ENCODE measurements at places on chromosomes 1 and 21.

GRCh38 chr1:19647643-19648042, 3.5 kb downstream of the NBL1 start:
- no peak for DNase-seq

DNA sequence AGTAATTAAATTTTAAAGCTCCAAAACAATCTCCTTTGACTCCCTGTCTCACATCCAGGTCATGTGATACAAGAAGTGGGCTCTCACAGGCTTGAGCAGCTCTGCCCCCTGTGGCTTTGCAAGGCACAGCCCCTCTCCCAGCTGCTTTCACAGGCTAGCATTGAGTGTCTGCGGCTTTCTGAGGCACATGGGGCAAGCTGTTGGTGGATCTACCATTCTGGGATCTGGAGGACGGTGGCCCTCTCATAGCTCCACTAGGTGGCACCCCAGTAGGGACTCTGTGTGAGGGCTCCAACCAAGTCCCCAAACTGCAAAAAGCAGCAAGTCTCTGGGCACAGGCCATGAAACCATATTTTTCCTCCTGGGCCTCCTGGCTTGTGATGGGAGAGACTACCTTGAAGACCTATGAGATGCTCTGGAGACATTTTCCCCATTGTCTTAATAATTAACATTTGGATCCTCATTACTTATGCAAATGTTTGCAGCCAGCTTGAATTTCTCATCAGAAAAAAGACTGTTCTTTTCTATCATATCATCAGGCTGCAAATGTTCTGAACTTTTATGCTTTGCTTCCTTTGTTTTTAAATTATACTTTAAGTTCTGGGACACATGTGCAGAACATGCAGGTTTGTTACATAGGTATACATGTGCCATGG, 554.1 kb upstream of the OLFM3 start:
- DNase-seq: no peak

DNA sequence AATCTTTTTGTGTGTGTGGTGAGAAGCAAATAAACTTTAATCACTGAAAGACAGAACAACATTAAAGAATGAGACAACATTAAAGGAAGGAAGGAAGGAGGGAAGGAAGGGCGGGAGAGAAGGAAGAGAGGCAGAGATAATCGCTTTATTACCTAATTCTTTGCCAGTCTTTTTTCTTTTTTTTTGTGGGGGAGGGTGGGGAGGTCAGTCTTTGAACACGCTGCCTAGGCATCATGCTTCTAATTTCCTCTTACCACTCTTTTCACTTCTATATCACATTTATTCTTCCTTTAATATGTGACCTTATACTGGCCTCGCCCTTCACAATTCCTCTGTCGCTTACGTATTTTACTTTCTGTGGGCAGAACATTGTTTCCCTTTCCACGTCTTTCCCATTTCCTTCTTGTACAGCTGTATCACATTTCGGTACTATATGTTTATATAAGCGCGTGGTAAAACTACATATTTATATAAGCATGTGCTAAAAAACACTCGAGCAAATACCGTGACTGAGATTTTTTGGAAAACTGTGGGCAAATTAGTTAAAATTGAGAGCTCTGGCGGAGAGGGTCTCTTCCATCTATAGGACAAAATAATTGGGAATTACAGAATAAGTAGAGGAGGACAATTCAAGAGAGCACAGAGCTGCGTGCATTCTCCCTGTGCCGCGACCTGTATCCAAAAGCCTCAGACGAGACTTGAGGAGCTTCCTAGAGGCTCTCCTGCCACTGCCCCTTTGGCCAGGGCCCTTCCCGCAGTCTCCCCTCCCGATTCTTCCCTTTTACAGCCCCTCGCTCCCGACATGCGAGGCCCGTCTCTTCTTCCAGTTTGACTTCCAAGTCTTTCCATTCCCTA, 823 bp upstream of the PRKAA2 start:
- no peak for DNase-seq

DNA sequence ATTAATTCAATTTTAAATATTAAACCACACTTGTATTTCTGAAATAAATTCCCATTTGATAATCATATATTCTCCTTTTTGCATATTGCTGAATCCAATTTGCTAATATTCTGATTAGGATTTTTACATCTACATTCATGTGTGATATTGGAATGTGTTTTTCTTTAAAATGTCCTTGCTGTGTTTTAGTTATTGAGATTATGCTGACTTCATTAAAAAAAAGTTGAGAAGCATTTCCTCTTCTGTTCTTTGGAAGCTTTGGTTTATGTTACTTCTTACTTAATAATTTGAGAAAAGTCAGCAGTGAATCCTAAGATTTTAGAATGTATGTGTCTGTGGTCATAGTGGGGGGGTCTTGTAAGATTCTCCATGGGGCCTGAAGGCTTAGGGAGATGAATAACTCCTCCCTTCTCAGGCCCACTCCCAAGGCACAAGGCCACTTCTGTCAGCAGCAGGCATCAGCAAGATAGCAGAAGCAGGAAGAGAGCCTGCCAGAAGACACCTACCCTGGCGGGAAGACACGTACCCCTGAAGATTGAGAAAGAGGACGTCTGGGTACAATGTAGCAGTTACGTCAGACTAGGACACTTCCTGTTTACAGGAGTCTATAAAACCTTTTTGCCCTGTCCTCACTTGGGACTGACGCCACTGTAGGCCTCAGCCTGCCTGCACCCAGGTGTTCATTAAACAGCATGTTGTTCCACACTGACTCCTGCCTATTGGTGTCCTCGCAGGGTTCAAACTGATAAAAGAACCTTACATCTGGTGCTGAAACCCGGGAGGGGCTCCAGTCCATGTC, 56.9 kb downstream of the ODF2L start:
- no peak for DNase-seq

DNA sequence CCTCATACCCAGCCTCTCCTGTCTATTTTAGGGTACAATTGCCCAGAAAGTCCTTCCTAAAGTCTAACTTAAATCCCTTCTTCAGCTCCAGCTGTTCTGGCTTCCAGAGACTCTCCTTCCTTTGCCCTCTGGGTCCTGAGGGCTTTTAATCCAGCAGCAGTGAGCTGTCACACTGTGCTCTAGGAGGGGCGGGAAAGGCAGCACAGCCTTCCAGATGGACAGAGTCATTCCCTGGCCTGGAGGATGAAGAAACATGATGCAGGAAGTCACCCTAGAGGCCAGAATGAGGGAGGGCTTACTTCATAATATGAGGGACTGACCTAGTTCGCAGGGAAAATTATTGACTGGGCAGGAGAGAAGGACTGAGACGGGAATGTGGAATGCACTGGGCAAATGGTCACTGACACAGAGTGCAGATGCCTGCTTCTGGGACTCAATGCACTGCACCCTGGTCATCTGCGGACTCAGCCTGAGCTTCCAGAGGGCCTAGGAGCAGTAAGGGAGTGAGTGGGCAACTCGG, 1.3 kb downstream of the SH2D2A start:
- no peak for DNase-seq

DNA sequence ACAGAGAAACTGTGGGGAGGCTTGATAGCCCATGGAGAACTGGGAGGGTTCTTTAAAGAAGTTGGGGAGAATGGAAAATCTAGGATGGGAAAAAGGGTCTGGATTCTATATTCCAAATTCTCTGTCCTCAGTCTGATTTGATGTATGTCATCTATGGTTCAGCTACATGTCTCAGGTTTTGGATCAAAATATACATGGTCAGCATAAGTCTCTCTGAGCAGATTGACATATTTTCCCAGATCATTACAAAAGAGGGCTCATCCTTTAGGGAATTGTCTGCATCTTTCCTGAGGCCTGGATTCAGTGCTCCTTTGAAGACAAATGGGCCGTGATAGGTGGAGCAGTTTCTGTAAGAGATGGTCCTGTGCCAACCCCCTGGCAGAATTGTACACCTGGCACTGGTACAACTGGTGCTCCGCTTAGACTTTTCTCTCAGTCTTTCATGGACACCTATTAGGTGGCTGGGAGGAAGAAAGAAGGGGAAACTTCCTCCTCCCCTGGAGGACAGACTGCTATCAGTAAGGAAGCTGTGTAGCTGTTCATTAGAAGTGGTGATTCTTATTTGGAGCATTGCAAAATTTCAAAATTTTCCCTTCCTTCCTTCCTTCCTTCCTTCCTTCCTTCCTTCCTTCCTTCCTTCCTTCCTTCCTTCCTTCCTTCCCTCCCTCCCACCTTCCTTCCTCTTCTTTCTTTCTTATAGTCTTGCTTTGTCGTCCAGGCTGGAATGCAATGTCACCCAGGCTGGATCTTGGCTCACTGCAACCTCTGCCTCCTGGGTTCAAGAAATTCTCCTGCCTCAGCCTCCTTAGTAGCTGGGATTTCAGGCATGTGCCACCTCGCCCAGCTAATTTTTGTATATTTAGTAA, 26.1 kb upstream of the RGL1 start:
- DNase-seq: no peak

DNA sequence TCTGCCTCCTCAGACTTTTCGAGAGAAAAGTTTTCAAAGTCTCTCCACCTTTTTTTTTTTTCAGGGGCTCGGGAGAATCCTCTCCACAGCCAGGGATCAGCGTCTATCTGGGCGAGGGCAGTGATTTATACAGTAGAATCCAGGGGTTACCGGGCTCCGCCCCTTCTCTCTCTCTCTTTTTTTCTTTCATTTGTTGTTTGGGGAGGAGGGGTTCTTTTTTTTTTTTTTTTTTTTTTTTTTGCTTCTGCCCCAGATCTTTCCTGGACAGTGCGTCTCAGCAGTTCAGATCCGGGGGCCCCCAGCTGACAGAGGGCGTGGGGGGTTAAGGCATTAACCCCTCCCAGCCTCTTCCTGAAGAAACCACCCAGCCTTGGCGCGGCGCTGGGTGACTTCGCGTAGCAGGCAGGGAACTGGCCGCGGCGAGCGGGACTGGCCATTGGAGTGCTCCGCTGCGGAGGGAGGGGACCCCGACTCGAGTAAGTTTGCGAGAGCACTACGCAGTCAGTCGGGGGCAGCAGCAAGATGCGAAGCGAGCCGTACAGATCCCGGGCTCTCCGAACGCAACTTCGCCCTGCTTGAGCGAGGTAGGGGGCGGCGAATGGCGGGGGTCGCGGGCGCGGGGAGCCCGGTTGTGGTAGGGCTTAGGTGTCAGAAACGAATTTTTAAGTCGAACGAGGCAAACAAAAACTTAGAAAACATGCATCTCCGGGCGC, at the start of gene S1PR1:
S1PR1 (plus strand) TSS at position 504 of the 713 bp plus-strand sequence. CDS start 1,966 bp downstream, outside the sequence.
- peak; percentile 56 for DNase-seq

GRCh38 chr1:210129092-210129491, 103.5 kb upstream of the SERTAD4 start:
- DNase-seq: no peak

DNA sequence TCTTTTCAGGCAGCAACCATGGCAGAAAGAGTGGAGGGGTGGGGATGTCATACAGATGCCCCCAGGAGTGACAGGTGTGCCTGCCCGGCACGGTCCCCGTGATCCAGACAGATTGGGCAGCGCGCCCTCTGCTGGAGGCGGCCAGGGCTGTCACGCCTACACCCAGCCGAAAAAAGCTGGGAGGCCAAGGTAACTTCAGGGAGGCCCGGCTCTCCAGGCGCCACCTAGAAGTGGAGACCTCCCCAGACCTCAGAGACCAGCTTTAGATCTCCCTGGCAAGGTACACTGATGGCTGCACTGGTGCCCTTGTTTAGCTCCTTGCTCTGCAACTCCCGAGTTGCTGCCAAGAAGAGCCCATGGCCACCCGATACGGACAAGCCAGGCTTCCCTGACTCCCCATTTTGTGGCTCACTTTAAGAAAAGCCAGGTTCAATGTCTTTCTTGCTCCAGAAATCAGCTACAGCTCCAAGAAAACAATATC, 6.6 kb downstream of the GOLT1A start:
- peak; percentile 84 for DNase-seq

GRCh38 chr1:6747674-6748073, 37.6 kb upstream of the CAMTA1 start:
- DNase-seq: no peak

GRCh38 chr1:96730574-96731298, 9.2 kb downstream of the PTBP2 start:
- no peak for DNase-seq

DNA sequence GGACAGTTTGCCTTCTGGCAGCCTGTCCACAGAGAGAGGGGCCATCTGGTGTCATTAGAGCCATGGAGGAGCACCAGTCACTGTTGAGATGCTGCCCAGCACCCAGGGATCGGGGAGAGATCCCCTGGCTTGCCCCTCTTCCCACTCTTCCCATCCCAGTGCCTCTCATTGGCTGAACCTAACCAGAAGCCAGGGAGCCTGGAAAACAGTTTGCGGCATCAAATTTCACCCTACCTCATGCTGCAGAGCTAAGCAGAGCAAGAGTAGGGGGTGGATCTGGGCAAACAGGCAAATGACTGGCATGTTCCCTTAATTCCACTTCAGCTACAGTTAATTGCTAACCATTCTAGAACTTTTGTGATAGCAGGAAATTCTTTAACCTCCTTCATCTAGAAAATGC, 19.1 kb downstream of the TRAF5 start:
- DNase-seq: no peak
